ENCODE measurements at places on chromosomes 6 and 20.

- no peak for DNase-seq
Observed at GRCh38 chr20:38242848-38243708, 17.5 kb downstream of the KIAA1755 start.

- peak; percentile 20 for DNase-seq
Observed at GRCh38 chr20:63699466-63700198, 3.2 kb downstream of the TNFRSF6B start.

- no peak for DNase-seq
Observed at GRCh38 chr6:16320533-16321340, 82.3 kb downstream of the GMPR start.

- no peak for DNase-seq
Observed at GRCh38 chr6:50236164-50236563, 186.4 kb upstream of the DEFB112 start.

DNA sequence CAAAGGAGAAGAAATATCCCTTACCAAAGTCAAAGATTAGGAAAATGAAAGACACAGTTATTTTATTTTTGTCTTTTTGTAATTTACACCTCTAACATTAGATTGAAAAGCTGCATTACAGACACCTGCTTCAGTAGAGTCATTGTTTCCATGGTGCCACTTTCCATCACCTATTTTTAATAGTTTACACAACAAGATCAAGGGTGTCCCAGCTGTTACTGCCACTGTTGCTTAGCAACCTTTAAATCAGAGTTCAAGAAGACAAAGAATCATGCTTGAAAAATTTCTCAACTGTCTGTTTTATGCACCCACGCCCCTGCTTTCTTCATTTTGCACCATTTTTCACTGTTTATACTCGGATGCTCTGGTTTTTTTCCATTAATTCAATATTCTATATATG is 668.2 kb upstream of the GJE1 start:
- DNase-seq: no peak

Data from HuH-7 (cell line).